ENCODE measurements at places on chromosomes 6 and 20.

DNA sequence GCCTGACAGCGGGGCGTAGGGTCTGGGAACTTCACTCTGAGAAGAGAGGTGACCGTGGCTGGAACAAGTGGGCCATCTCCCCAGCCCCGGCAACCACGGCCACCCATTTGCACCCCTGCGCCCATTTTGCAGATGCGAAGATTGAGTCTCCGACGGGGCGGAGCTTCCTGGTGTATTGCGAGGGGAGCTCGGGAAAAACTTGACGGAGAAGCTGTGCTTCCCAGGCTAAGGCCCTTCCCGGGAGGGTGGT lies 653 bp downstream of the ZNF335 start:
- no peak for DNase-seq

DNA sequence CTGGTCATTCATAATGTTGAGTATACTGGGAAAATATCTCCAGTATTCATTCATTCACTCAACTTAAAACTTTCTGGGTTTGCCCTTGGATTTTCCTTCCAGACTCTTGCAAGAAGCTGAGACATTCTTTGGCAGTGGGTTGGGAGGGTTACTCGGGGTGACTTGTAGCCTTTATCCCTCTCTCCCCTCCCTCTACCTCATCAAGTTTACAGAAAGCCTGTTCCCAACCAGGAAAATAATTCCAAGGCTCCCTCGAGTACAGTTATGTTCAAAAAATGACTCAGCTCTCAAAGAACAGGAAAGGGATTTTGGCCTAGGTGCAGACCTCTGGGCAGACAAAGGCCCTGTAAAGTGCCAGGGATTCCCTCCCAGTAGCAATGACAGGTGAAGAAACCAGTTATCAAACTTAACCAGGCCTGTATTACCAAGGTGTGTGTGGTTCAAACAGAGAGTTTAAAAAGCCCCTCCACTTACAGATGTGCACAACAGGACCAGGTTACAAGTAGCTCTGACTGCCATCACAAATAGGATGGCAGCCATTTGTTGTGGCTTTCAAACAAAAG lies 22.2 kb downstream of the FKBP1A start:
- DNase-seq, result no peak

DNA sequence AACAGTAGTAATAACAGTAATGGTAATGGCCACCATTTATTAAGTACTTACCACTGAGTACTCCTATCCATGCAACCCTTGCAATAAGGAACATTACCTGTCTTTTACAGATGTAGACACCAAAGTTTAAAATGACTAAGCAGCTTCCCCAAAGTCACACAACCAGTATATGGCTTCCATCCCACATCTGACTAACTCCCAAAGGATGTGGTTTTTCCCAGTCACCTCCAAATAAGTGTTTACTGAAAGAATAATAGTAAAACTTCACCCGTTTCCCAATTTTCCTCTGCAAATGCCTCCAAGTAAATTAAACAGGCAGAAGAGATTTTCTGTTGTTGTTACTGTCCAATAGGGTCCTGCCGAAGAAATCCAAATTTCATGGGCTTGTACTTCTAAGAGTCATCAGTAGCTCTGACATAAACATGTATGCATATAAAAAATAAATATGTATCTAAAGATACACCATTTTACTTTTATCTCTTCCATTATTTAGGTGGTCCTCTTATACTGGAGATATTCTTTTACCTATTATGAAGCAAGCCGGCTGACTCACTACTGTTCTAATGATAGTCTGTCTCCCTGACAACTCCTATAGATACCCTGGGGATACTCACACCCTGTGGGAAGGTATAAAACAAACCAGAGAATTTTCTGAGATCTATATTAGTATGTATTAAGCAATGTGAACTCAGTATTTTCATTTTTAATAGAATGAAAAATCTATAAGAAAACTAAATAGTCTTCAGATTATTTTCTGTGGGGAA lies 77.9 kb upstream of the ID4 start:
- DNase-seq, result no peak

DNA sequence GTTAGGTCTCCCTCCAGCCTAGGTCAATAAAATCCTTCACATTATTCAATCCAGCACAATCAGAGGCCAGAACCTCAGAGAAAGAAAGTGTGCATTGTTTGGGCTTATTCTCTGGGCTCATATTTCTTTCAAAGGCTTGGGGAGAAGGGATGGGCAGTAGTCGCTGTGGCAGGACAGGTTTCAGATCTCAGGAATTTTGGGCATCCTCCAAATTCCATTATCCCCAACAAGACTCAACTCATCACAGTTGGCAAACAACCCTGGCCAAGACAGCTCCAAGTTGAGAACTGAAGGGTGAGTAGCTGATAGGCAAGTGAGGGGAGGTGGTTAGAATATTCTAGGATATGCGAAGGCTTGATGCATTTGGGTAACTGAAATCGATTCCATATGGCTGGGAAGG lies 27.2 kb upstream of the CHD6 start:
- DNase-seq, result no peak

DNA sequence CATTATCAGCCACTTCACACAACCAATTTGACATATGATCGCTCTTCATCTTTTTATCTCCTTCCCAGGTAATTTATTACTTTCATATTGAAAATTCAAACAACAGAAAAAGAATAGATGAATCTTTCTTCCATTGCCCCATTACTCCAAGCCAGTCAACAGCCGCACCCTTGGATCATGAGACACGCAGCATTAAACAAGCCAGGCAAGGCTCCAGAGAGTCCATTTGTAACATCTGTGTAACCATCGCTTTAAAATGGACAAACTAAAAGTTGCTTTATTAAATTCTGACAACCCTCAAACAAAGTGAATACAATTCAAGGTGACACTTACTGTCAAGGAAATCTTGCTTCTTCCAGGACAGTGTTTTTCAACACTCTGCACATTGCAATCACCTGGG lies 200.3 kb downstream of the EPM2A start:
- DNase-seq, result no peak

- DNase-seq, result no peak
Measured at GRCh38 chr20:16013631-16014030, 559.6 kb downstream of the KIF16B start.

- DNase-seq, result no peak
Measured at GRCh38 chr20:50721881-50722281, 9.5 kb upstream of the PARD6B start.

- DNase-seq, result no peak
Measured at GRCh38 chr6:54907355-54907754, 60.8 kb downstream of the FAM83B start.

GRCh38 chr6:108959972-108960582 lies 111.9 kb downstream of the ARMC2 start:
- no peak for DNase-seq

GRCh38 chr20:63655249-63655648 lies 2.0 kb upstream of the STMN3 start:
- DNase-seq, result no peak

DNA sequence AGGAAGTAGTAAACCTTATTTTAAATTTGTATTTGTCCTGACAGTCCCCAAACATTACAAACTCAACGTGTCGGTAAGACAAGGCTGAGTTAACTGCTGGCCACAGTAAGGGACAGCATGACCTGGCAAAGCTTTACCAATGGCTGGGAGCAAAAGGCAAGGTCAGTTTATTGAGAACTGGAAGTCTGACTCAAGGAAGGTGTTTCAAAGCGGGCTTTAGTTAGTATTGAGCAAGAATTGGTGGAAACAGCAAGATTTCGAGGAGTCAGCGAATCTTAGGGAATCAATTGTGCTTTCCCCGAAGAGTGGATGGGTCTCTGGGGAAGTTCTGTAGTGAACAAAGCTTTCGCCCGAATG lies 885 bp upstream of the GZF1 start:
- DNase-seq, result no peak

GRCh38 chr20:60046011-60046413 lies 87.8 kb downstream of the CDH26 start:
- DNase-seq, result no peak

- DNase-seq, result no peak
Measured at GRCh38 chr6:130839379-130839778, 12.2 kb downstream of the SMLR1 start.

DNA sequence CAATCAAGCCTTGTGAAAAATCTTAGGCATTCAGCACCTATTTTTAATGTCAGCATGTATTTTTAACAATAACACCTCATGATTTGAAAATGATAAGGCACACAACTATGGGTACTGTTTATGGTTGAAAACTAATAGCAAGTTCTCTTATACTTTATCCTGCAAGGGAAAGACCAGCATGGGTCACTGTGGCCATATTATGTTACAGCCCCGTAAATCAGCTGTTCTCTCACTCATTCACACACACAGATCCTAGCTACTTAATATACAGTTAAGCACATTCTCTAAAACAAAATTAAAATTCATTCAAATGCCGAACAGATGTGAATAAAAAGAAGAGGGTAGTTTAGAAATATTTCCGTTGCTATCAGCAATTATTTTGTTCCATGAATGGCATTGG lies 224.4 kb downstream of the OGFRL1 start:
- DNase-seq, result no peak

- DNase-seq, result no peak
Measured at GRCh38 chr20:38001981-38002380, 31.3 kb downstream of the TTI1 start.

DNA sequence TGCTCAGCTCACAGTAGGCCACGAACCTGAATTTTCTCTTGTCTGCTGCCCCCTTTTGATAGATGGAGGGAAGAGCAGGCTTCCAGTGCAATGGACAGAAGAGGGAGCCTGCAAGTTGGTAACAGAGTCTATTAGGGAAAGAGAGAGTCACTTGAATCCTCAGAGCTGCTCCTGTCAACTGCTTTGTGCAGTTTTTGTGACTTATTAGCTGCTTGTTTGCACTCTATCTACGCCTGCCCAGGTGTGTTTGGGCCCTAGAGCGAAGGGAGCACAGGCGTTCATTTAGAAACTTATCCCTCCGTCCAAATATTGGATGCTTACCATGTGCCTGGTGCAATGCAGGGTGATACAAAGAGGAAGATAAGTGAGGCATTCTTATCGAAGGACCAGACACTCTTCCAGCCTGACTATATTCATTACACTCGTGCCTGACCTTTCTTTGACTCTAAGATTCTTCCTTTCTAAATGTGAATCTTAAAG lies 11.6 kb upstream of the SLC2A12 start:
- DNase-seq, result peak; percentile 54

- DNase-seq, result no peak
Measured at GRCh38 chr20:8152847-8153246, 20.8 kb downstream of the PLCB1 start.

DNA sequence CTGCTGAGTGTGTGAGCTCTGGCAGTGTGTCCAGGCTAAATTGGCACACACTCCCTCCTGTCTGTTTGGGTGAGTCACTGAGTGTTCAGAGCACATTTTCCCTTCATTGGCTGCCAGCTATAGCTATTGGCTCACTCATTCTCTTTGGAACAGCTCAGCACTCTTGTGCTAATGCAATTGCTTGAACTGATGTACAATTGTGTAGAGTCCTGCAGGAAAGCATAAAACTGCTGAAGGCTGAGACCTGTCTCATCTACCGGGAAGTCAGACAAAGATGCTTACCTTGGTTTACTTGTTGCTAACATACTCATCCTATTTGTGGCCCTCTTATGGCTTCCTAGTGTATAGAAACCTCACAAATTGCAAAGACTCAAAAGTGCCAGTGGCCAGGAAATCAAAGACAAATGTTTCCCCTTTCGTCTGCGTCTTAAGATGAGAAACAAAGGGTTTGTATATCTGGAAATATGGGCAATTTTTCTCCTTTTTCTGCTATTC lies 351.0 kb downstream of the BCKDHB start:
- DNase-seq, result no peak

GRCh38 chr6:52500238-52501129 lies 76.4 kb downstream of the TRAM2 start:
- no peak for DNase-seq

DNA sequence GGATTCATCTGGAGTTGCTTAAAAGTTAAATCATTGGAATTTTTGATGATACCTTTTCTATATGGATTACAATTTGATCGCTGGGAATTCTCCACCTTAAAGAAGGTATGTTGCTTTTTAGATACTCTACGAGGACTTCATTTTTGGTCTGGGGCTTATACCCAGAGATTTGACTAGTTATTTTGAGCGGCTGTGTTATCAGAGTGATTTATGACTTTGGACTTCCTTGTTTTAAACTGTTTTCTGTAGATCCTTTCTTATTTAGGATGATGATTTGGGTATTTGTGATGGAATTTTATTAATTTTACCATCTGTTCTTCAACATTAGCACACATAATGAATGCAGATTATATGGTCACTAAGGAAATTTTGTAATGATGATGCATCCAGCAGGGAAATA lies 75.2 kb downstream of the SOX4 start:
- DNase-seq, result no peak

DNA sequence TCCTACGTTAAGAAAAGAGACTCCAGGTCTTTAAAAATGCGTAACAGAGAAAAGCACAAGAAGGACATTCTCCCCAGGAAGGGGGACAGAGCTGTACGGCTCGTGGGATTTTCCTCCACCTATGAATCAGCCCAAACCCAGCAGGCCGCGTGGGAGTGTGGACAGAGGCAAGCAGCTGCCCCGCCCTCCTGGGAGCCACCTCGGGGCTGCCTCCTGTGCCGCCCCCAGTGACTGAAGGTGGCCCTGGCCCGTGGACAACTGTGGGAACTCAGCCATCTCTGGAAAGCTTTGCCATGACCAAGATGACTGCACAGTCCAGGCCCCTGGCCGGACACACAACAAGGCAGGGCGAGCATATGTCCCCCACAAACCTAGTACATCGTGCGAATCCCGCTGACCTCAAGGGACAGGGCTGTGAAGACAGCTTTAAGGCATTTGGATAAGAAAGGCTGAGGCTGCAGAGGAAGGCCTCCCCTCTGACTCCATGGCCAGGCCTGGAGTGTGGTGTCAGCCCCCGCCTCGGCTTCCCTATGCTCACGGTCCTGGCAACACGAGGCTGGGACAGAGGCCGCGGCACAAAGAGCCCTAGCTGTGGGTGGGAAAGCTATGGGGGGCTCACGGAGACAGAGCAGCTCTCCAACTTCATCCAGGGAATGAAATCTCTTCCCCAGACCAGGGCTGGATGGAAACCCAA lies 26.9 kb downstream of the PXDC1 start:
- no peak for DNase-seq

DNA sequence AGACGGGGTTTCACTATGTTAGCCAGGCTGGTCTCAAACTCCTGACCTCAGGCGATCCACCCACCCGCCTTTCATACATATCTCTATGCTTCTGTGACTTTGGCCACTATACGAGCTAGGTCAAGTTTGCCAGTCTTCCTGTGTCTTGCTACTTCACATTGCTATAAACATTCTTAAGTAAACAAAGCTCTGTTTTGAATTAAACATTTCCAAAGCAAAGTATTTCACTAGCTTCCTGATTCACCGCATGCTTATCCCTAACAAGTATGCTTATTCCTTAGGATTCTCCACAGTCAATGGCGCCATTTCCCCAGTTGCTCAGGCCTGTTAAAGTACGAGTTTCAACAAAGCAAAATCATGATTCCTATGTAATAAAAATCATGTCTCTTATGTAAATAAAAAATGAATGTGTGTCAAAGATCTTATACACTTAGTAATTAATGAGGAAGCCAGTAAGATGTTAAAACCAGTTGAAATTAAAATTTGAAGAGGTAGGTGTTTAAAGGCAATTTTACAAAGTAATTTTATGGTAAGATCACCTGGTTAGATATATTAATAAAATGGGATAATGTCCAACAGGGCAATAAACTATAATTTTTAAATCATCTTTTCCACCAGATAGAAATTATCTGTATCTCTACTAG lies 88.5 kb downstream of the PRKN start:
- no peak for DNase-seq

Data from naive thymus-derived CD8-positive, alpha-beta T cell (primary cell).